ENCODE measurements at places on chromosomes 13 and 19.

DNA sequence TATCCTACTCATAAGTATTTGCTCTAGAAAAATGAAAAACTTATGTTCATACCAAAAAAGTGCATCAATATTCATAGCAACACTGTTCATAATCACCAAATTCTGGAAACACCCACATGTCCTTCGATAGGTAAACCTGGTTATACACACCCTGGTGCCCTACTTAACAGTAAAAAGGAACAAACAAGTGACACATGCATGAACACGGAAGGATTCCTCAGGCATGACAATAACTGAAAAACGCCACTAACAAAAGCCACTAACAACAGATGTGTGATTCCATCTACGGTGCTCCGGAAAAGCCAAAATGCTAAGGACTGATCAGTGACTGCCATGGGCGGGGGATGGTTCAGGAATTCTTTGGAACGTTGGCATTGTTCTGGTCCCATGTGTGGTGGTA lies 65.5 kb downstream of the STK24 start:
- no peak for DNase-seq

- DNase-seq: no peak
Observed at GRCh38 chr13:44116562-44117332, 237.0 kb downstream of the LACC1 start.

GRCh38 chr19:15331419-15332310 lies 674 bp downstream of the BRD4 start:
- DNase-seq: no peak

GRCh38 chr19:50558039-50558438 lies 10.2 kb downstream of the LRRC4B start:
- DNase-seq: no peak

DNA sequence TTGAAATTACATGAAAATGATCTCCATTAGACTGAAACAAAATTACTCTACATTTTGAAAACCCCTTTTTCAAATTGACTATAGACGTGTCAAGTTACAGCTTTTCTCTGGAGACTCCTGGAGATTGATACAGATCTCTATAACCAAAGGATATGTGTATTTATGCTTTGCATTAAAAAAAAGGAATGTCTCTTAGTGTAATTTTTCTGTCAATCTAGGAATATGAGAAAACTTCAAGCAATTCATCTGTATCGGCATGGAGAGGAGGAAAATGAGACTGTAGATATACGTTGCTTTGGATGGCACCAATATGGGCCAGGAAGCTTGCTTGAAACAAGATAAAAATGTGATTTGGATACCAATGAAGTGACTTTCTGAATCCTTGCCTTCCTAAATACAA lies 286.6 kb downstream of the PCDH9 start:
- no peak for DNase-seq

- DNase-seq: no peak
Observed at GRCh38 chr19:57105976-57106721, 13.6 kb upstream of the USP29 start.

DNA sequence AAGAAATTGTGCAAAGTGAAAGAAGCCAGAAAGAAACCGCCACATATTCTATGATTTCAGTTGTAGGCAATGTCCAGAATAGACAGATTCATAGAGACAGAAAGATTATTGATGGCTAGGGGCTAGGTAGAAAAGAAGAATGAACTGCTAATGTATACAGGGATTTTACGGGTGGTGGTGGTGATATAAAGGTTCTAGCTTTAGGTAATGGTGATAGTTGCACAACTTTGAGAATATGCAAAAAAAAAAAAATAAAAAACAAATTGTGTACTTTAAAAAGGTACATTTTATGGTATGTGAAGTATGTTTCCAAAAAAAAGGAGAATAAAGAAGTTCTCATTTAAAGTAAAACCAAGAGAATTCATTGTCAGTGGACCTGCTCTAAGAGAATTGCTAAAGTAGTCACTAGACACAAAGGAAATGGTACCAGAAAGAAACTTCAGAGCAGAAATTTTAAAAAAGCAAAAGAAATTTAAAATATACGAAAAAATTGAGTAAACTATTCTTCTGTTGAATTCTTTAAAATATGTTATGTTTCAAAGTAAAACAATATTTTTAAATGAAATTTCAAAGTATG lies 680.1 kb downstream of the UQCRFS1 start:
- DNase-seq: no peak

- no peak for DNase-seq
Observed at GRCh38 chr19:29876414-29876813, 64.6 kb downstream of the CCNE1 start.

DNA sequence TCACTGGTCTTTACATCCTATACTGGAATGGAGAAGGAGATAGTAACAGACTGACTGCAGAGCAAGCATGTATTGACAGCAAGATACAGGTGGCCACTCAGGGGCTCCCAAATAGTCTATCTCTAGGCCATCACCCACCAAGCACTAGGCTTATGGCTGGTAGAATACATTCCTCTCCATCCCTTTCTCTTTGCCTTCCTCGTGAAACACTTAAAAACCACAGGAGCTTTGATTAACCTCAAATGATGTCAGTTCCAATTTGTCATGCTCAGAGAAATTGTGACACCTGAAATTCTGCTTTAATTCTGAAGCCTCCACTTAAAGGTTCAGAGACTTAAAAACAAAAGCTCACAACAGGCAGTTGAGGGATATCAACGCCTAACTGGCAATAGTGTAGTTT lies 17.2 kb downstream of the ENOX1 start:
- no peak for DNase-seq

- no peak for DNase-seq
Observed at GRCh38 chr13:108667205-108667604, 37.8 kb downstream of the MYO16 start.

- no peak for DNase-seq
Observed at GRCh38 chr19:29622166-29623070, 16.3 kb downstream of the POP4 start.

GRCh38 chr19:18776736-18777135 lies 14.4 kb downstream of the COMP start:
- DNase-seq: no peak

- no peak for DNase-seq
Observed at GRCh38 chr13:27923794-27924528, 4.2 kb downstream of the PDX1 start.

DNA sequence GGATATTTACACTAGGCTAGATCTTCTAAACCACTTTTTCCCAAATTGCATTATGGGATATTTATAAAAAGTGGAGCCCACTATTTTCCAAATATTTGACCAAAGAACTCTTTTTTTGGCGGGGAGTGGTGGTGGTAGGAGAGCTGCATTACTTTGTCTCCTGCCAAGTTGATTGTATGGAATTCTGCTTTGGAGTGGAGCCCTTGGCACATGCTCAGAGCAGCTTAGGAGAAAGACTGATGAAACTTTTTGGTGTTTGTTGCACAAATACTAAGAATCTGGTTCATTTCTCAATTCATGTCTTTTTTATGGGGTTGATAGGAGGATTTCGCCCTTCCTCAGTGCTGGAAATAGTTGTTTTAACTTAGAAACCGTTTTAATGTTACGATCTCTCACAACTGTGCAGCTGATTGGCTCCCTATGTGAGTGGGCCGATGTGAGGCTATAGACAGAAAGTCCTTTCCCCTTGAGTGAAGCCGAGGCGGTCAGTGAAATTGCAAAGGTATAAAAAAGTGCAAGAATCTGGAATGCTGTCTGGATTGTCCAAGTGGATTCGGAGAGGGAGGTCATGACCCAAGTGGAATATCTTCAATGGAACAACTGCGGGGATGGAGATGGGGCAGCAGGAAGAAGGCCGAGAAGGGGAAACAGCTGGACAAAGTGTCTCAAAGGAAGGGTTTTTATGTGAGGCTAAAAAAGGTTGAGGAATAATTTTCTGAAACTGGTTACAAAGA lies 415.9 kb downstream of the FGF9 start:
- no peak for DNase-seq

GRCh38 chr19:8113017-8113416 lies 36.4 kb downstream of the FBN3 start:
- DNase-seq: no peak

- DNase-seq: no peak
Observed at GRCh38 chr13:50581586-50582196, 261.8 kb downstream of the DLEU7 start.

DNA sequence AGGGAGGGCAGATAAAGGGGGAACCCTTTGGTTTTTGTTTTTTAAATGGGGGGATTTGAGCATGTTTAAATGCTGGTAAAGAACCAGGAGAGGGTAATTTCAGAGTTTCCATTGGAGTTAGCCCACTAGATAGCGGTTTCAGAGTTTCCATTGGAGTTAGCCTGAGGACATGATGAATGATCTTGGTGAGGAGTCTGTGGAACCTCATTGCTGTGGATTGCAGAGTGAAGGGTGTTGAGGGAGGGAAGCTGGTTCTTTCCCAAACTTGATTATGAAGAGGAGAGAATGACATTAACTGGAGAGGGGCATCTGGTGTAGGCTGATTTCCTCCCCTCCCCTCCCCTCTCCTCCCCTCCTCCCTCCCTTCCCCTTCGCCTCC lies 5.0 kb downstream of the WASF3 start:
- DNase-seq: no peak

- DNase-seq: no peak
Observed at GRCh38 chr13:50829226-50829625, 14.3 kb downstream of the DLEU7 start.

GRCh38 chr19:41734585-41734984 lies 20.7 kb upstream of the CEACAM6 start:
- DNase-seq: no peak

DNA sequence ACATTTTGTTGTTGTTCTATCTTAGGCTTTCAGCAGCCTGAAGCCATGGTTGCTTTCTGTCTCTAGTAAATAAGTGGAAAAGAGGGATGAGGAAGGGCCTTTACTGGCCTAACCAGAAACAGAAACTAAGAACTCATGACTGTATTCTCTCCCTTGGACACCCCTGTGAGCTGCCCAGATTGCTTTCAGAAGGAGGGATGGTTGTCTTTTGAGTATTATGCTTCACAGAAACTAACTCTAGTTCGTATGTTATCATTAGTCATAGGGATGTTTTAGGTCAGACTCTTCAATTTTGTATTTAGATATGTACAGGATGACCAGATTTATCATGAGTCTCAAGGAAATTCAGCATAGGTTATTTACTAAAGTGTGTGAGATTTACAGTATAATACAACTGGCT lies 17.5 kb downstream of the BORA start:
- DNase-seq: no peak

DNA sequence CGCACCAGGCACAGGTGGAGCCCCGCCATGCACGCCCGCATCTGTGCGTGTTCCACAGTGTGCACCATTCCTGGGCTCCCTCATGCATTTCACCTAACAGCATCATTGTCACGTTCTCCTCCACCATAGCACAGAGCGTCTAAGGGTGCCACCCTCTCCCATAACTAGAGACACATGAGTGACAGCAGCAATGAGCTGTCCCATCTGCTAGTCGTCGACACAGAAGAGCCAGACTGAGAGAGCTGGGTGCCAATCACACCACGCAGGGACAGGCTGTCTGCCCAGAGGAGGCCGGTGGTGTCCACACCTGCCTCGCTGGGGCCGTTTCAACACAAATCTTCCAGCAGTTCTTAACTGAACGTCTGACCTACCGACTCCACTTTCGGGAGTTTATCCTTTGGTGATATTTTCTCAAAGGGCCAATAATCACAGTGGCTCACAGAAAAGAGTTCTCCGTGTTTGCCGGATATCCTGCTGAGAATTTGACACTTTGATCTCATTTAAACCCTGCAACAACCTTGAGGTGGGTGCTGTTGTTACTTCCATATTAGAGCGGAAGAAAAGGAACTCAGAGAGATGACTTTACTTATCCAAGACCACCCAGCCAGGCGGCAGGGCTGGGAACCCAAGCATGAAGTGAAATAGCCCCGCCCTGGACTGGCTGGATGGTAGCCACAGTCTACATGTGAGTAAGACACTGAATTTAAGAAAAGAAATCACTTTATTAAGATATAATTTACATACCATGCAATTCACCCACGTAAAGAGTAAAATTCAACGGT lies 16.2 kb downstream of the CLEC11A start:
- no peak for DNase-seq

- no peak for DNase-seq
Observed at GRCh38 chr13:24251525-24251924, 57.9 kb upstream of the C1QTNF9 start.

- DNase-seq: no peak
Observed at GRCh38 chr13:99704390-99704789, 203.1 kb downstream of the TM9SF2 start.

GRCh38 chr13:103873725-103874124 lies 807.5 kb upstream of the SLC10A2 start:
- no peak for DNase-seq

GRCh38 chr19:10289836-10290356 lies at the start of gene ICAM5:
Gene ICAM5 (plus strand): TSS chr19:10289952. CDS start chr19:10290044, 92 bp downstream.
- DNase-seq: no peak

DNA sequence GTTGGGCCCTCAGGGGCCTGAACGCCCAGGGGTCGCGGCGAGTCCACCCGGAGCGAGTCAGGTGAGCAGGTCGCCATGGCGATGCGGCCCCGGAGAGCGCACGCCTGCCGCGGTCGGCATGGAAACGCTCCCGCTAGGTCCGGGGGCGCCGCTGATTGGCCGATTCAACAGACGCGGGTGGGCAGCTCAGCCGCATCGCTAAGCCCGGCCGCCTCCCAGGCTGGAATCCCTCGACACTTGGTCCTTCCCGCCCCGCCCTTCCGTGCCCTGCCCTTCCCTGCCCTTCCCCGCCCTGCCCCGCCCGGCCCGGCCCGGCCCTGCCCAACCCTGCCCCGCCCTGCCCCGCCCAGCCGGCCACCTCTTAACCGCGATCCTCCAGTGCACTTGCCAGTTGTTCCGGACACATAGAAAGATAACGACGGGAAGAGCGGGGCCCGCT lies at the start of gene CCNA1:
Gene CCNA1, plus strand, starts transcription at position 390 of the 439 bp plus-strand sequence. CDS start 562 bp downstream, outside the sequence.
- DNase-seq: no peak

DNA sequence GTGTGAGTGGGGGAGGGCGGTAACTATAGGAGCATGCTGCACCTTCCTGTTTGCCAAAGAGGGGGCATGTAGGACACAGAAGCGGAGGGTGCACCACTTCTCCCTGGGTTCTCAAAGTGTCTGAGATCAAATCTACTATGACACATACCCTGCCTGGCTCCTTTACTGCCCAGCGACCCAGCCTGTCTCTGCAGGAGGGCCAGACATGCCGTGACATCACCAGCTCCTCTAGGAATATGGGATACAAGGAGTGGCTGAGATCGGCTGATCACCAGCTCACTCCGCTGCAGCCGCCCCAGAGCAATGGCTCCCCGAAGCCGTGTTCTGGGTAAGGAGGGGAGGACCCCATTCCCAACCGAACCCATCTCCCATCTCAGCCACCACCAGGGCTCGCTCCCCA lies 16.4 kb upstream of the IGFL1 start:
- DNase-seq: no peak

GRCh38 chr13:77267362-77267761 lies 59.5 kb downstream of the MYCBP2 start:
- DNase-seq: no peak

GRCh38 chr13:103883164-103883563 lies 816.9 kb upstream of the SLC10A2 start:
- DNase-seq: peak; percentile 92

GRCh38 chr13:20798027-20798426 lies 24.3 kb upstream of the EEF1AKMT1 start:
- no peak for DNase-seq

DNA sequence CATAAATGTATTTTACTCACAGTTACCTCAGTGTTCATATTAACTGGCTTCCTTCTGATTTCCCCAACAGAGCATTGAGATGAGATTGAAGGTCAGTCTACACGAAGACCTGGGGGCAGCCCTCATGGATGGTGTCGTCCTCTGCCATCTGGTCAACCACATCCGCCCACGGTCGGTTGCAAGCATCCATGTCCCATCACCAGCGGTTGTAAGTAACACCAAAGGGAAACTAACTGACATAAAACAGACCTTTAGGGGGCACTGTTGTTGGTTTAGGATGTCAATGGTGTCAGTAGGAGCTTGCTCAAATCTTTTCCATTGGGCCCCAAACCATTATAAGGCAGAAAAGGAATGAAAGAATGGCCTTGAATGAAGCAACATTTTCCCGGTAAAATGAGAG lies 68.2 kb downstream of the ESD start:
- no peak for DNase-seq
